ENCODE measurements at places on chromosomes 2 and 18.

- DNase-seq, result no peak
These were observed 130.1 kb downstream of the SMAD7 start for GRCh38 chr18:48820483-48821250.

DNA sequence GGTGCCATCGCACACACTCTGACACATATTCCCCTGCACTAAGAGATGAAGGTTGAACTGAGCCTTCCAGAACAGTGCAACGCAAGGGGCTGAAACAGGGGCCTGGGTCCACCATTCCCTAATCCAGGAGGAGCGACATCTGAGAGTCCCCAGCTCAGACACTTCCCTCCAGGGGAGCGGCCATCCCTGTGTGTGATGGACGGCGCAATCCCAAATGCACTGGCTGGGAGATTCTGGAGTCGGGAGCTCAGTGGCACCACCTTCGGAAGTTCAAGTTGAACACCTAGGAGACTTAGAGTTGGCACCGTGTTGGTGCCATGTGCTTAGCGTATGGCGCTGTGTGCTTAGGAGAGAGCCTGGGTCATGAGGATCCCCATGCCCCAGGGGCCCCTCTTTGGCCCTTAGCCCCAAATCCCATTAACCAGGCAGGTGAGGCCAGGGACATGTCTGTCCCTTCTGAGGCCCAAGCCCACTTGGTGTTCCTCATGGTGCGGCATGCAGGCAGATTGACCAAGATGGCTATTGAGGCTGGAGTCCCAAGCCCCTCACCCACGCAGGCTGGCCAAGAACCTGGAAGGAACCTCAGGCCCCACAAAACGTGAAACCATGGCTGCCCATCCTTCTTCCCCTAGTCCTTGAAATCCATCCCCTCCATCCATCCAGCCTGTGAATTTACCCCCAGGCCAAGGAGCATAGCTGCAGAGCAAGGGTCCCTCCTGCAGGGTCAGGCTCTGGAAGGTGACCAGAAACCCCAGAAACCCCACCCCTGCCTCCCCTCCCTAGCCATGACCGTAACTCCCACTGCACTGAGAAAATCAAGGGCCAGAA is 114.1 kb upstream of the OTOS start:
- no peak for DNase-seq

- peak; percentile 17 for DNase-seq
These were observed 13.4 kb downstream of the NOP58 start for GRCh38 chr2:202278944-202279343.

- DNase-seq, result no peak
These were observed 130.6 kb downstream of the COL6A3 start for GRCh38 chr2:237283131-237283928.

DNA sequence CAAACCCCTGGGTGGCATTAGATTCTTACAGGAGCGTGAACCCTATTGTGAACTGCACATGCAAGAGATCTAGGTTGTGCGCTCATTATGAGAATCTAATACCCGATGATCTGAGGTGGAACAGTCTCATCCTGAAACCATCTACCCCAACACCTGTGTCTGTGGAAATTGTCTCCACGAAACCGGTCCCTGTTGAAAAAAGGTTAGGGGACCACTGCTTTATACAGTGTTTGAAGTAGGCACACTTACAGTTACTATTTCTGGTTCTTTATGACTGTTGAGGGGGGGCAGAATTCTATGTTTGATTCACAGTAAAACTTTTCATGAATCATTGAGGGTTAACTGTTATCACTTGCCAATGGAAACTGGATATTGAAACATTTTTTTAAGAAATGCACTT is 72.0 kb downstream of the RIF1 start:
- DNase-seq, result no peak

DNA sequence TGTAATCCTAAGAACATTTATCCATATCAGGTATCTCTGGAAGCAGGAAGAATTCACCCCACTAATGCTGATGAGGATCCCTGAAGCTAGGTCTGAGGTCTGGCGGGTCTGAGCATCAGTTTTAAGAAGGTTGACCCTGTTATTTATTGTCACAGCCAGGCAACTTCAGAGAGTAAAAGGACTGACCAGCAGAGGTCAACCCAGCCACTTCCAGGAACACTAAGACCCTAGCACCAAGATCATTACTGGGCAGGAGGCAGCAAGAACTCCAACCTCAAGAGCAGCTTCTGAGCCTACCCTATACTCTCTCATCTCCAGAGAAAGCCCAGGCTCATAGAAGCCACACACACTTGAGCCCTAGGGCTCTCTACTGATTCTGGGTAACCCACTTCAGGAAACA is 901.4 kb downstream of the DCDC2C start:
- DNase-seq, result no peak

DNA sequence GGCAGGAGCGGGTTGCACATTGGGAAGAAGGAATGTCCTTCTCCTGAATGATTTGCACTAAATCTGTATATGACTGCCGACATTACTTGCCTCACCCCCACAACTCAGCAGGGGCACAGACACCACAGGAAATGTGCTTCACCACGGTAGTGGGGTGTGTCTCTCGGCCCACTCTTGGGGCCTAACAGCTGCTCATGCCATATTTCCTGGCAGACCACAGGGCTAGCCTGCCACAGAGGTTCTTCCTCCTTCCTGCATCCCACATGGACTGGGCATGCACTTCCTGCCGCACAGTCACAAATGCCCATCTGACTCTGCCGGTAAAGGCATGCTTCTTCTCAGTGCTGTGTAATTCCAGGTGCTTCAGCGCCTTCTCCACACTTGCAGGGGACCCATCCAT is 10.3 kb upstream of the PAPOLG start:
- DNase-seq, result no peak

DNA sequence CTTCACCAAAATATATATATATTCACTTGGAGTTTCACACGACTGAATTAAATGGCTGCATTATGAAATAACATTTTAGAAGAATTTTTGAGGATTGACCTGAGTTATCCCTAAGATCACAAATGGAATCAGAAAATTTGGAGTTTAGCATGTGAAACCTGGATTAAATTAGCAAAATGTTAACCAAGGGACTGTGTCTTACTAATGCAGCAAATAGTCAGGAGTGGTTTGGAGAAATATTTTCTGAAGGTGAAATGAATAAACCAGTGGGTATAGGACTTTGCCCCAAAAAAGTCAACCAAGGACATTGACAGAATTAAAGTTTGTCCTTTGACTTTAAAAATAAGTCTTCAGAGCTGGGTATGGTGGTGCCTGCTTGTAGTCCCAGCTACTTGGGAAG is 111.2 kb downstream of the PRPF40A start:
- DNase-seq, result no peak

- DNase-seq, result no peak
These were observed 448.7 kb upstream of the TCF4 start for GRCh38 chr18:56036741-56037140.

- no peak for DNase-seq
These were observed 43.9 kb downstream of the PSD4 start for GRCh38 chr2:113217455-113218282.

DNA sequence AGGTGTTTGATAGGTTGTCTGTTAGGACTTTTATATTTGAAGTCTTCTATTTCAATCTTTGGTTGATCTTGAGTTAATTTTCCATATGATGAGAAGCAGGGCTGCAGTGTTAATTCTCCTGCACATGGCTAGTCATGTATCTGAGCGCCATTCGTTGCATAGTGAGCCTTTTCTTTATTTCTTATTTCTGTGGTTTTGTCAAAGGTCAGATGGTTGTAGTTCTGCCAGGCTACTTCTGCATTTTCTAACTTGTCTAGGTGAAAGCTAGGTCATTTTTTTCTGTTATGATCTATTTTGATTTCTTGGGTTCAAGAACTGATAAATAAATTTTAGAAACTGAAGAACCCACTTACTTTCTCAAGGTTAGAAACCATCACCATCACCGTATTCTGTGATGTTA is 56.7 kb downstream of the CCDC74A start:
- DNase-seq, result no peak

- no peak for DNase-seq
These were observed 5.9 kb downstream of the MSL3B start for GRCh38 chr2:233862261-233862768.

GRCh38 chr2:156437272-156437930 is 1.2 kb downstream of the GPD2 start:
- DNase-seq, result no peak

DNA sequence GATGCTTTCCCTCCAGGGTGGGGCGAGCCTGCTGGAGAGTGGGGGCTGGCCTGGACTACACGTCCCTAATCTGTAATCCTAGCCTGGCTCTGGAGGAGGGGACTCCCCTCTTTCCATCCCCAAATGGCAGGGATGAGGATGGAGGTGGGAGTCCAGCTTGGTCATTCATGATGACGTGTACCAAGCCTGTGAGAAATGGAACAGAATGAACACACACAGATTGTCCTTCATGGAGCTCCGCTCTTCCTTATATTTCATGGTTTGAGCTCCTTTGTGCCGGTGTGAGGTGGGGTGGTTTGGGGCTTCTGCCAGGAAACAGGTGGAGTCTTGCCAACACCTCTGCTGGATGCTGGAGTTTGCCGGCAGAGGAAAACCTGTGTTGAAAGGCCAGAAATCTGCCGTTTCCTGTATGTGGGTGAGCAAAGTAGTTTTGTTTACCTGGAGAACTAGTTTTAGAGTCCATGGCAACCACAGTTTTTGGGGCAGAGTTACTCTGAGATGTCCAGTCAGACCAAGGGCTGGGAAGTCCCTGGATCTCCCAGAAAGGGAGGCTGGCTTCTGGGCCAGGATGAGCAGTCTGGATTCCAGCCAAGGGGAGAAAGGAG is 417.6 kb upstream of the MEX3C start:
- DNase-seq, result peak; percentile 42

DNA sequence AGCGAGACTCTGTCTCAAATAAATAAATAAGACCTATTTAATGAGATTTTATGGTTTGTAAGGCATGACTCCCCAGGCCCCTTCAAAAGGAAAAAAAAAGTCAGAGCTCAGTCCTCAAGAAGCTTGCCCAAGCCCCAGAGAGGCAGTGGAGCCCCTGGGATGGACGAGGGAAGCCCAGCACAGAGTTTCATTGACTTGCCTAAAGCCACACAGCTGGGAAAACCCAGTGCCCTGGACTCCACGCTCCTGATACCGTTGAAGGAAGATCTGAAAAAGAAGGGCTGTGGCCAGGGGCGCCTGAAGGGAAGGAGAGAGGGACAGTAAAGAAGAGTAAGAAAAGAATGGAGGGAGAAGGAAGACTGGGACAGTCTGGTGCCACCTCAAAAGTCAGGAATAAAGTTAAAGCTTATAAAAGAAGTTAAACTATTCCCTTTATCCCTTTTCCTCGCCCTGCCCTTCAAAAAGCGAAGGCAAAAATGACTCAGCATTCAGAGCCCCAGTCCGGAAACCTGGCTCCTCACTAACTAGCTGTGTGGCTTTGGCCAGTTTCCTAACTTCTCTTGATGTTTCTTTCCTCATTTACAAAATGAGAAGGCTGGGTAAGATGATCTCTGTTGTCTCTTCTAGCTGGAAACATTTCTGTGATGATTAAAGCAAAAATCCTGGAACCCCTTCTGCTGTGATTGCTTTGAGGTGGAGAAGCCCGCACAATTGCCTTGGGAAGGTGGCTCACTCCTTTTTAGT is 46.7 kb downstream of the LYPD1 start:
- no peak for DNase-seq
